ENCODE measurements at places on chromosomes 16 and 17. TPM values are rescaled to one million over a fixed set of nuclear protein-coding genes. Genes with fewer than 3 reads are reported as not detected.
A peak's percentile ranks its signal among the peaks of the same experiment; 100 is the strongest.

The SKAP1 gene
- total RNA-seq, result 3.6 TPM

The KRT40 gene
- not detected for total RNA-seq

The ABCC11 gene
- total RNA-seq, result not detected

The KRT34 gene
- total RNA-seq, result 5.5 TPM

The IRX5 gene
- 1.6 TPM for total RNA-seq

The UBE2O gene
- 12.6 TPM for total RNA-seq

The USH1G gene
- not detected for total RNA-seq

DNA sequence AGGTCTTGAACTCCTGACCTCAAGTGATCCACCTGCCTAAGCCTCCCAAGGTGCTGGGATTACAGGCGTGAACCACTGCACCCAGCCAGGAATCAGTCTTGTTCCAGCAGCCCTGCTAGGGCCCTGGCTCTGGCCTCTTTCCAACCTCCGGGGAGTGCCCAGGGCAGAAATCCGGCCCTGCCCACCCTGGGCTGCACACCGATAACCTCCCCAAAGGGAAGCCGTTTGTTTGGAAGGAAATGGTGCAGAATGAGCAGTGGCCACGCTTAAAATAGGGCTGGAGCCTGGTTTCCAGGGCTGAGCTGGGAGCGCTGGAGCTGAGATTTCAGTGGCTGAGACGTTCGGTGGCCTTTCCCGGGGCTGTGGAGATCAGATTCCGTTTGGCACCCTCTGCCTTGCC, 17.8 kb upstream of the EMP2 start:
- DNase-seq, result no peak

- DNase-seq, result no peak
These were observed 45.7 kb downstream of the FZD2 start for GRCh38 chr17:44602970-44603369.

- no peak for DNase-seq
These were observed 43.2 kb upstream of the ZFHX3 start for GRCh38 chr16:73091174-73091573.

DNA sequence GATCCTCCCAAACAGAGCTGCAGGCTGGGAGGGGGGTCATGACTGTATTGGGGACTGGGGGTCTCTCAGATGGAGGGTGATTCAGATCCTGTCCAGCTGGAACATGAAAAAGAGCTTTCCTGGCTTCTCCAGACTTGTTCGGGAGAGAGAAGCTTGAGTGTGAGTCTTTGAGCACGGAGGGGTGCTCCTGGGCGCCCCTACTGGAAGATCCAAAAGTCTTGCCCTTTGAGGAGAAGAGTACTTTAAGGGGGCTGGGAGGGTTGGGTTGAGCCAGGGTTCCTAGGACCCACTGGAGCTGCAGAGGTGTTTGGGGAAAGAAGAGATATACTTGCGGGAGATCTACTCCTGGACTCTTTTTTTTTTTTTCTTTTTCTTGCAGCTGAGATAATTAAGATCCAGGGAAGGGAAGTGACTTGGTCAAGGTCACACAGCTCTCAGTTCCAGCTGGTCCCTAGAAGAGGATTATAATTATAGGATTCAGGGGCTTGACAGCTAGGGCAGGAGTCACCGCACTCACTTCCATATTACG, 8.4 kb downstream of the RARA start:
- DNase-seq, result no peak

DNA sequence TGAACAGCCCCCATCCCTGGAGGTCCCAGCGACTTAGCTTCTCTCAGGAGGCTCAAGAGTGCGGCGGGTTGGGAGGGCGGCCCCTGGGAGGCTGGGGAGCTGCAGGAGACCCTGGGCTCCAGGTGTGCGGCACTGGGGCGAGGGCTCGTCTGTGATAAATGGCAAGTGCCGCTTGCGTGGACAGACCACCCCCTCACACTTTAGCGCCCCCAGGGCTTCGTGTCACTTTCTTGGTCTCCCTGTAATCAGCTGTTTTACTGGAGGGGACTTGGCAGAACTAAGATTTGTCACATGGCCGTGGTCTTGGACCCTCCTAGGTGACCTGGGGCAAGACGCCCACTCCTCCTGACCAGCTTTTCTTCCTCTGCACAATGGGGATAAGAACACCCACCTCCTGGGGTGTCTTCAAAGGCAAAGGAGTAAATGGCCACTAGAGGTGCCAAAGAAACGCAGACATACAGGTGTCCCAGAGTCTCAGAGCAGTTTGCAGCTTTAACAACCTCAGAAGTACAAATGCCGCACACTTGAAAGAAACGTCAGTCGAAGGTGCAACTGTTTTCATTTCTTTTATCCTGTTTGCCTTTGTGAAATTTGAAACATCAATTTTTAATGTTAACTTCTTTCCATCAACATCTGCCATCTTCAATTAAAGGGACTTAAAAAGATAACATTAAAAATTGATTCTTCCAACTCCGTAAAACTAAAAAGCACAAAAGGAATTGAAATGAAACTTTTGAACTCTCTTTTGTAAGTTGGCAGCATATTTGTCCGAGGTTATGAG, 946 bp downstream of the OSGIN1 start:
- peak; percentile 29 for DNase-seq

DNA sequence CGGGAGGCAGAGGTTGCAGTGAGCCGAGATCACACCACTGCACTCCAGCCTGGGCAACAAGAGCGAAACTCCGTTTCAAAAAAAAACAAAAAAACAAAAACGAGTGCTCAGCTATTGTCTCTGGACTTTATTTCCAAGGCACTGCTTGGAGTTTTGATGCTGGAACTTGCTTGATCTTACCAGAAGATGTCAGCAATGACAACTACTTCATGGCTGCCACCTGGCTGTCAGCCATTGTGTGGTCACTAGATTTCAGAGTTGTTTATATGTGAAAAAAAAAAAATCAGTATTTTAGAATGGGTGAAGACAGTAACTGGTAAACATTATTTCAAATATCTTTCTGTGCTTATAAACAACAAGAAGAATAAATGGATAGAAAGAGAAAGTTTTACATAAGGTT, 26.3 kb upstream of the OR4D1 start:
- no peak for DNase-seq

GRCh38 chr17:29158488-29159275, 21.5 kb downstream of the MYO18A start:
- DNase-seq, result no peak

- DNase-seq, result no peak
These were observed 8.9 kb downstream of the TRIM47 start for GRCh38 chr17:75869282-75870141.

- peak; percentile 65 for DNase-seq
These were observed 58.4 kb downstream of the SRL start for GRCh38 chr16:4183237-4184037.

DNA sequence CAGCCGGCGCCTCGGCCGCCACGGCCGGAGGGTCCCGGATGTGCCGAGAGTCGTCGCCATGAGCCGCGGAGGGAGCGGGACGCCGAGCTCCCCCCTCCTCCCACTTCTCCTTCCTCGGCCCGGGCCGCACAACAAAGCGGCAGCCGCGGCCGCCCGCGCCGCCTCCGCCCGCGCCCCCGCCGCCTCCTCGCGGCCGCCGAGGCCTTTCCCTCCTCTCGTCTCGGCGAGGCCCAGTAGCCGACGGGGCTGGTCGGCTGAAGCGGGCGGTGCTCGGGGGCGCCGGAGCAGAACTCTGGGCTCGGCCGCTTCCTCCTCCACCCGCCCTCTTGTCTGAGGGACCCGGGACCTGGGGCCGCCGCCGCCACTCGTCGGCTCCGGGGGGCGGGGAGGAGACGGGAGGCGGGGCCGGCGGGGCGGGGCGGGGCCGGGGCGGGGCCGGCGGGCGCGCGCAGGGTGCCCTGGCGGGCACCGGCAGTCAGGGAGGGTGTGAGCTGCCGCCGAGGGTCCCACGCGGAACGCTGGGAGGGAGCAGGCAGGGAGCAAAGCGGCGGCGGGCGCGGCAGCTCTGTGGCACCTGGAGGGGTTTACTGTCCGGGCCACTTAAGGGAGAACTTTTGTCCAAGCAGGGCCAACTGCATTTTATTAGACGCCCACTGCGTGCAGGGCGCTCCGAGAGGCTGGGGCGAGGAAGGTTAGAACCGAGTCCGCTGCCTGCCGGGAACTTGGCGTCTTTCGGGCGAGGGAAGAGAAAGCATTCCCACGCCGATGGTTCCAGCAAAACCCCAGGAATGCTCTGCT, at the start of gene SMURF2:
SMURF2 (minus strand) TSS at position 332 of the 798 bp plus-strand sequence. CDS start 427 bp downstream, outside the sequence.
- DNase-seq, result no peak

GRCh38 chr16:82150549-82150948, 19.5 kb downstream of the MPHOSPH6 start:
- no peak for DNase-seq

DNA sequence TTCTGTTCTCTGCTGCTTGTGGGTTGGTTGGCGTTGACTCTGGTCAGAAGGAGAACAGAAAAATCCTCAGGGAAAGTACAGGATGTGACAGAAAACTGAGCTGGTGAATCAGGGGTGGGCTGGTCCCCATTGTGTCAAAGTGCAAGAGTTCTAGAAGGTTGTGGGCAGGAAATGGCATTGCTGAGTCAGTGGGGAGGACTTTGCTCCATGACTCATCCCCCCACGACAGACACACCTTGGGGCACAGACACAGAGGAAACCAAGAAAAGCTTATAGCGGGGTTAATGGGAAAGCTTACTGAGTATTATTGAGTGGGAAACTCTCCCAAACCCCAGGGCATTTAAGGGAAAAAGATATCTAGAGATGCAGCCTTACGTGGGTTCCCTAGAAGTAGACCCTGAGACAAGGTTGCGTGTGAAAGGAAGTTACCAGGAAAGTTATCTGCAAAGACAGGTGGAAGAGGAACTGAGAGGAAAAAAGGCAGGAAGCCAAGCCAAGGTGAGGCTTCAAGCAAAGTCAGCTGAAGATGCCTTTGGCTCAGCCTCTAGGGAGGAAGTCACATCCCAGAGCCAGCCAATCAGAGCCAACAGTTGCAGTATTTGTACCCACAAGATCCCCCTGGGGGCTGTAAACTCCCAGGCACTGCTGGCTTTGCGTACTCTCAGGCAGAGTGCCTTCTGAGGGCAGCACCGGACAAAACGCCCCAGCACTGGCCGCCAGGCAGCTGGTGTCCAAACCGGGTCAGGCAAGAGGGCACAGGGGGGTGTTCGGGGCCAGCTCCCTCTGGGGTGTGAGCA, 86.4 kb downstream of the FOXL1 start:
- DNase-seq, result peak; percentile 93

DNA sequence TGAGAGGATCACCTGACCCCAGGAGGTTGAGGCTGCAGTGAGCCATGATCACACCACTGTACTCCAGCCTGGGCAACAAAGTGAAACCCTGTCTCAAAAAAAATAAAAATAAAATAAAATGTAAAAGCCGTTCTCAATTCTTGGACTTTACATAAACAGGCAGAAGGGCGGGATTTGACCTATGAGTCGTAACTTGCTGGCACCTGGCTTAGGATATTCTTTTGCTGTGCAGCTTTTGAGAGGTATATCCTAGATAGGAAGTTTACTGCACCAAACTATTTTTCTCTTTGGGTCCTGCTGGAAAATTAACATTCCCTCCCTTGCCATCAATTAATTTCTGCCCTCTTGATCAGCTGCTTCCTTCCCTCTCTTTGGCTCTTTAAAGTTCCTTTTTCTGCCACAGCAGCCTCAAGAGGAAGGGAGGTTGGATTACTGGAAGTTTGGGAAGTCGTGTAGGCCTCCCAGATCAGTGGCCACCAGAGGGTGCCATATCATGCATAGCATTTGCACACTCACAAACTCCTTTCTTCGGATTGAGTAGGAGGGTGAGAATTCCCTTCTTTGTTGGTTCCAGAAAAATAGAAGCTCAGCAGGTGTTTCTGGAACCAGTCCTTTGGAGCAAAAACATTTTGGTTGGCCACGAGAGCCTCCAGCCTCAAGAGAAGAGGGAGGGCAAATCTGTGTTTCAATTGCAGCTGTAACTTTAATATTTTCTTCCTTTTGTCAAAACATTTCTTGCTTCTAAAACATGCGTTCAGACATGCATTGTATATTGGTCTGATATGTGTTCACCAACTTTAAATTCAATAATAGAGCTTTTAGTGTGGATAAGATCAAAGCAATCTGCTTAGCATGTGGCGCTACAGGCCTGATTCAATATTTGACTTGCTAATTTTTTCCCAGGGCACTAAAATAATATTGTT, 147.3 kb downstream of the CCDC182 start:
- no peak for DNase-seq

DNA sequence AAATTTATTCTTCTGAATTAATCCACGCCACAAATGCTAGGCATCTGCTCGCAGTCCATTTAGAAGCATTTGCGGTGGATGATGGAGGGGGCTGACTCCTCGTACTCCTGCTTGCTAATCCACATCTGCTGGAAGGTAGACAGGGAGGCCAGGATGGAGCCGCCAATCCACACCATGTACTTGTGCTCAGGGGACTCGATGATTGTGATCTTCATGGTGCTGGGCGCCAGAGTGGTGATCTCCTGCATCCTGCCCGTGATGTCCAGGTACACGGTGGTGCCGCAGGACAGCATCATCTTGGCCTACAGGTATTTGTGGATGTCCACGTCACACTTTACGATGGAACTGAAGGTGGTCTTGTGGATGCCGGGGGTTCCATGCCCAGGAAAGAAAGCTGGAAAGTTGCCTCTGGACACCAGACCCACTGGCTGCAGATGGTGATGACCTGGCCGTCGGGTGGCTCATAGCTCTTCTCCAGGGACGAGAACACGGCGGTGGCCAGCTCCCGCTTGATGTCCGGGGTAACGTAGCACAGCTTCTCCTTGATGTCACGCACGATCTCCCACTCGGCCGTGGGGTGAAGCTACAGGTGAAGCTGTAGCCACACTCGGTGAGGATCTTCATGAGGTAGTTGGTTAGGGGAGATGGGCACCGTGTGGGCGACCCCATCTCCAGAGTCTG, 7.5 kb upstream of the HEATR3 start:
- no peak for DNase-seq

GRCh38 chr16:2087748-2088631, 40.2 kb downstream of the TSC2 start:
- no peak for DNase-seq

- DNase-seq, result no peak
These were observed at the start of gene PIEZO1 for GRCh38 chr16:88785106-88785924. TSS of gene PIEZO1 (minus strand) at chr16:88785220. CDS start at chr16:88784964, 256 bp downstream.

GRCh38 chr17:55421179-55421934, at the start of gene MMD:
TSS of gene MMD (minus strand) at chr17:55421835. CDS start at chr17:55421695, 140 bp downstream.
- no peak for DNase-seq

- no peak for DNase-seq
These were observed 4.5 kb downstream of the PLLP start for GRCh38 chr16:57279780-57280638.

GRCh38 chr17:74415608-74416396, 16.1 kb upstream of the GPRC5C start:
- no peak for DNase-seq

GRCh38 chr16:26149364-26150190, 457.8 kb downstream of the HS3ST4 start:
- no peak for DNase-seq
